ENCODE measurements at places on chromosomes 4 and X.

- no peak for DNase-seq
Measured at GRCh38 chr4:113049421-113050370, at the start of gene ANK2. ANK2 (plus strand) TSS chr4:113049653; CDS start chr4:113049729, 76 bp downstream.

DNA sequence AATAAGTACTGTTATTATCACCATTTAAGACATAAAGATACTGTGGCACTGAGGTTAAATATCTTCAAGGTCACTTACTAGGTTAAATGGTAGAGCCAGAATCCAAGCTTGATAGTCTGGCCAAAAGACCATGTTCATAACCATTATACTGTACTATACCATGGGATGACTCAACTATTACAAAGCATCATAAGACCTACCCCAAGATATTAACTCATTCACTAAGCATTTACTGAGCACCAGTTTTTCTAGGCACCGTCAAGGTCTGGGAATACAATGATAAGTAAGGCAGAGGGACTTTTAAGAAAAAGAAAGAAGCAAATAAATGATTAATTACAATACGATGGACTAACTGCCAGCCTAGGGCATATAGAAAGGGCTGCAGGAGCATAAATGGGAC is 95.5 kb upstream of the KCTD8 start:
- no peak for DNase-seq

GRCh38 chrX:134875671-134876070 is 115.1 kb upstream of the SMIM10 start:
- DNase-seq = no peak

DNA sequence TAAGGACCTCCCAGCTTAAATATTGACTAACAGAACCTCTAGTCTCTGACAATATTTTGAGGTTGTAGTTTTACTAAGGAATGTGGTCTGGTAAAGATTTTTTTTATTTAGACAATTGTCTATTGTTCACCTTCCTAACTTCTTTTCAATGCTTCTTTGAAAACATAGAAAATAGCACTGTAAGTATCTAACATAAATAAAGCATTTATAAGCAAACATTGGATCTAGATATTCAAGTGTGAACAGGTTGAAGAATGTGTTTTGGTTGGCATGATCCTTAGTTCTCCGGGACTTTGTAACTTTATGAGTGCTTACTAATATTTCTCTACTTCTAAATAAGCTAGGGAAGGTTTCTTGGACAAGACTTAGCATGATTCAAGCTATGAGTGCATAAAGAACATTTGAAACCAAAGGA is 285.4 kb upstream of the ARSJ start:
- DNase-seq = no peak

GRCh38 chr4:13852411-13852810 is 224.9 kb upstream of the BOD1L1 start:
- no peak for DNase-seq

- DNase-seq = no peak
Measured at GRCh38 chr4:102153391-102153790, 191.9 kb downstream of the SLC39A8 start.
